ENCODE measurements at places on chromosomes 16 and 17. TPM values are rescaled to one million over a fixed set of nuclear protein-coding genes. Genes with fewer than 3 reads are reported as not detected.

The OTOA gene
- 0.17 TPM for polyA plus RNA-seq

The GAS7 gene
- 16.9 TPM for polyA plus RNA-seq

The KCNH4 gene
- polyA plus RNA-seq: not detected

The CD300LB gene
- polyA plus RNA-seq: 0.15 TPM

The DNAI2 gene
- polyA plus RNA-seq: 0.12 TPM

The CCDC200 gene
- 44.1 TPM for polyA plus RNA-seq

The GLP2R gene
- polyA plus RNA-seq: not detected

The RPGRIP1L gene
- polyA plus RNA-seq: 22.2 TPM

The ODAD4 gene
- 8.7 TPM for polyA plus RNA-seq

The PLXDC1 gene
- polyA plus RNA-seq: 5.9 TPM

- no peak for DNase-seq
These were observed 12.2 kb upstream of the PPP1R27 start for GRCh38 chr17:81846743-81847689.

DNA sequence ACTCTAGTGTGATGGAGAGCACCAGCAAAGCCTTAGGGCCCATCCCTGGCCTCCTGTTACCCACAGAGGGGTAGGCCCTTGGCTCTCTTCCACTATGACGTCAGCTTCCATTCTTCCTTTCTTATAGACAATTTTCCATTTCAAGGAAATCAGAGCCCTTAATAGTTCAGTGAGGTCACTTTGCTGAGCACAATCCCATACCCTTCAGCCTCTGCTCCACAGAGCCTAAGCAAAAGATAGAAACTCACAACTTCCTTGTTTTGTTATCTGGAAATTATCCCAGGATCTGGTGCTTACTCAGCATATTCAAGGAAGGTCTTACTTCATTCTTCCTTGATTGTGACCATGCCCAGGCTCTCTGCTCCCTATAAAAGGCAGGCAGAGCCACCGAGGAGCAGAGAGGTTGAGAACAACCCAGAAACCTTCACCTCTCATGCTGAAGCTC lies at the start of gene CCL8:
TSS of gene CCL8 (plus strand) at position 397 of the 445 bp plus-strand sequence. CDS start 67 bp downstream, outside the sequence.
- DNase-seq: no peak

GRCh38 chr16:15466886-15467781 lies 32.7 kb downstream of the BMERB1 start:
- DNase-seq: no peak

GRCh38 chr17:75707079-75707571 lies 14.1 kb upstream of the ITGB4 start:
- DNase-seq: no peak

GRCh38 chr17:75181608-75182318 lies 996 bp downstream of the SUMO2 start:
- no peak for DNase-seq

- no peak for DNase-seq
These were observed 29.3 kb downstream of the MAF start for GRCh38 chr16:79571065-79571902.

DNA sequence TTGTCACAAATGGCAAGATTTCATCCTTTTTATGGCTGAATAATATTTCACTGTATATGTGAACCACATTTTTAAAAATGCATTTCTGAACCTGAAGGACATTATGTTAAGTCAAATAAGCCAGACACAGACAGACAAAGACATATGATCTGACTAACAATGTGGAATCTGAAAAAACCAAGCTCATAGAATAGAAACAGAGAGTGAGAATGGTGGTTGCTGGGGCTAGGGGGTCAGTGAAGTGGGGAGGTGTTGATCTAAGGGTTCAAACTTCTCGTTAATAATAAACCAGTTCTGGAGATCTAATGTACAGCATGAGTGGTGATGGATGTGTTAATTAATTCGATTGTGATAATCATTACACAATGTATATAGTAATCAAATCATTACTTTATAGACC lies 475.1 kb downstream of the WWOX start:
- DNase-seq: no peak

- no peak for DNase-seq
These were observed 183.1 kb downstream of the SALL1 start for GRCh38 chr16:50967827-50968612.

DNA sequence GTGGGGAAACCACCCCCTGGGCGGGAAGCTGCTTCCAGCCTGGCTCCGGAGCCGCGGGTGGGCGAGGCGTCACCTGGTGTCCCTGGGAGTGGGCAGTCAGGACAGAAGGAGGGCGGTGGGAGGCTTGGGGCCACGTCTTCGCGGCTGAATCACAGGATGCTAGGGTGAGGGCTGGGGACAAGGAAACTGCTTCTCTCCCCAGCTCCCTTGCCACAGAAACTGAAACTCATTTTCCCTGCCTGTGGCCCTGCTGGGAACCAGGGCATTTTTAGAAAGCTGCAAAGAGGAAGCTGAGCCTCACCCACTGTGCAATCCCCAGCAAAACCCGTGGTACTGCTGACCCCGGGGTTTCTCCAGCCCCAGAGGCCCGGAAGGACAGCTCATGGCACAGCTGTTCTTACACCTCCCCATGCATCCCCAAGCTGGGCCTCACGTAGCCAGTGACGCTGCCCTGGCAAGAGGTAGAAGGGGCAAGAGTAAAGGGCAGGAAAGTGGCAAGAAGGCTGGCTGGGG lies 8.2 kb downstream of the RHBDF2 start:
- DNase-seq: no peak

- no peak for DNase-seq
These were observed 60.4 kb downstream of the BAIAP2 start for GRCh38 chr17:81095383-81095762.

DNA sequence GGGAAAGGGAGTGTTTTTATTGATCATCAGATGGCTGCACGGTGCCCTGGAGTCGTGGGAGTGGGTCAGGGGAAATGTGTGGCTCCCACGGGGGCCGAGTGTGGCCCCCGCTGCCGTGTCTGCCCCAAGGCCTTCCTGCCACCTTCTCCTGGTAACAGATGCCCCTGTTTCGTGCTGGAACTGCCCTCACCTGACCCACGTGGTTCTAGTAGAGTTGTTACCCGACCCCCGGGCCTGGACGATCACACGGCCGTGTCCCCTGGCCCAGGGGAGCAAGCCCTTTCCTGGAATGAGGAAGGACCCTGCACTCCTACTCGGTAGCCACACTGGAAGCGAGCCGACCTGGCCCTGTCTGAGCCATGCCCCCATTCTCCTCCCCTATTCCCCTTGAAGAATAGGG lies 37.6 kb downstream of the ACTG1 start:
- DNase-seq: no peak

DNA sequence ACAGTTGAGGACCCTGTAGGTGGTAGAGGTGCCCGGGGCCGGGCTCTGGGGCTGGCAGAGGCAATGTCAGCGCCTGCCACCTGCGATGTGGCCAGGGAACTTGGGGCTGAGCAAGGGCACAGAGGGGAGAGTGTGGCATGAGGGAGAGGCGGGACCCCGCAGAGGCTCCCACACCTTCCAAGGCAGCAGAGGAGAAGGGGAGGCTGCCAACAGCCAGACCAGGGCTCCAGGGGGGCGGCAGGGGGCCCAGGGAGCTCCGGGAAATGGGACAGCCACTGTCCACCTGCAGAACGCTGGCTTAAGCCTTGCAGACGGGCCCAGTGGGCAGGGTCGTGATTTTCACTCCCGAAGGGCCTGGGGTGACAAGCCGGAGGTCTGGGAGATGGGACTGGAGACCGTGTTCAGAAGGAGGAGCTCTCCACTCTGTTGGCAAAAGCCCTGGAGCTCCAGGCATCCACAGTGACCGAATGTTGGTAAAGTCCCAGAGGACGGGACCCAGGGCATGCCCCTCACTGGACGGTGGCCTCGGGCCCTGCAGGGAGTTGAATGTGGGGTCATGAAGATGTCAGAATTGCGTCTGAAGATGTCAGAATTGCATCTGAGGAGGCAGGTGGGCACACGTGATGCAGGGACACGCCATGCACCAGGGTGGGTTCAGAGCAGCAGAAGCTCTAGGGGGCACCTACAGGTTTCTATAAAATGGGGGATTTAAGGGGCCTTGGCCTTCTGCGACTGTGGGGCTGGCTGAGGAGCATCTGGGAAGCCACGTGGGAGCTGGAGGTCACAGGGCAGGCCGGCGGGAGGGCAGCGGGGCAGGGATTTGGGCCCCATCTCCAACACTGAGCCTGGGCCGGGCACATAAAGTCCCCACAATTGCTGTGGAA lies 18.6 kb downstream of the CD7 start:
- DNase-seq: no peak

GRCh38 chr17:32627239-32627996 lies 140.6 kb downstream of the CDK5R1 start:
- DNase-seq: peak; percentile 13

DNA sequence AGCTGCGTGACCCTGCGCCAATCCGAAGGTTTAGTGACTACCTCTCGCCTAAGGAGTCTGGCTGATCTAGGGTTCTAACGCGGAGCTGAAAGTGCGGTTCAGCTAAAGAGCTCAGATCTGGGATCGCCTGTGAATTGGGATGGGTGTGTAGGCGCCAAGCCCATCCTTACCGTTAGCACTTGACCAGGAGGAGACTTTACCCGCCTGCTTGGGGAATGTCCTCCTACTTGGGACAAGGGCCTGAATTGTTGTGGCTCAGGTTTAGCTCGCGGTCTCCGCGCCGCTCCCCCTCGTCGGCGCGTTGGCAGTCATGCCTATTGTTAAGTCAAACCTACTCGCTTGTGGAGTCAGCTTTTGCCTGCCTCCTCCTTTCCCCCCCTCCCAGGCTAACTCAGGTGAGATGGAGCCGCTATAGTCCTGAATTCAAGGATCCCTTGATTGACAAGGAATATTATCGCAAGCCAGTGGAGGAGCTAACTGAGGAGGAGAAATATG lies 480 bp downstream of the MRPS7 start:
- no peak for DNase-seq
